ENCODE measurements at places on chromosomes 5 and 9. TPM values are rescaled to one million over a fixed set of nuclear protein-coding genes. Genes with fewer than 3 reads are reported as not detected.

CCNI2 gene
- total RNA-seq, result 0.49 TPM

ARL14EPL gene
- not detected for total RNA-seq

ARHGAP26 gene
- 65.5 TPM for total RNA-seq

IFNA17 gene
- total RNA-seq, result not detected

PRLR gene
- 0.46 TPM for total RNA-seq

DNA sequence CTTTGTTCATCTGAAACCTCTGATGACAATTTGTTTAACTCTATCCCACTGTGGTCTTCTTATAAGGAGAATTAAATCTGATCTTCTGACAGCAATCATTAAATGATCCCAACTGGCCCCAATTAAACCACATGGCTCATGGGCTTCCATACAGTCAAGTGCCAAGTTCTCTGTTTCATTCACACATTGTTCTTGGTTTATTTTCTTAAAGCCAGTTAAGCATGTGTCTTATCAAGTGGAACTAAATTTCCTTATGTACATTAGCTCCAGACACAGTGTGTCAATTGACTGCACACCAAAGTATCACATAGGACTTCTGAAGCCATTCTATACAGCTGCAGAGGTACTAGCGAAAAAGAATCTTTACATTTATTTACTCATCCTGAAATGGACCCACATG lies 51.2 kb downstream of the MEF2C start:
- DNase-seq, result no peak

DNA sequence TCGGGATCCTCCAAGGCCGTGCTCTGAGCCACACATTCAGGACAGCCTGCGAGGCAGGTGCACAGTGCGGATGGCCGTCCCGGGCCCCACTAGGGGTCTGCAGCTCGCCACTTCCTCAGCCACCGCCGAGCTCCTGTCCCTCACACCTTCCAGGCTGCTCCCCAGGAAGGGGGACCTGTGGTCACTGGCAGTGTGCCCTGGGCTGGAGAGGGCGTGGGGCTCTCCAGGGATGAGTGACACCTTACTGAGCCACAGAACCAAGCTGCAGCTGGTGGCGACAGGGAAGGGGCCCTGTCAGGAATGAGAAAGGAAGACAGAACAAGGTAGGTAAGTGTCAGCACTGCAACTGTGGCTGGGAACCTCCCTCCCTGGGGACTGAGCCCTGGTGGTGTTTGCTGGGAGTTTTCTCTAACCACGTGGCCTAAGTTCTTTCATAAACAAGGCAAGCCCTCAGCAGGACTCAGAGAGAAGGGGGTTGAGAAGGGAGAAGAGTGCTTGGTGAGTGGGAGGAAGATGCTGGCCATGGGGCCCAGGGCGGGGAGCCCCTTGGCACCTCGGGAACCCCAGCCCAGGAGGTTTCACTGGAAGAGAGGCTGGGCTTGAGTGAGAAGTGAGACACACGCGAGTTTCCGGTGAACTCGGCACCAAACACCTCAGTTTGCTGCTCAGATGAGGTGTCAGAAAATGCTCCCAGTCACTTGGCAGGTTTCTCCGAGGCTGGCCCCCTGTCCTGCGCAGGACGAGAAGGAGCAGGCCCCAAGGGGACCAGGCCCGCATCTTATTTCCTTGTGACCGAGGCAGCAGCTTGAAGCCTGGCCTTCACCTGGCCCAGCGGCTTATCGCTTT lies 5.2 kb downstream of the IL13 start:
- no peak for DNase-seq

DNA sequence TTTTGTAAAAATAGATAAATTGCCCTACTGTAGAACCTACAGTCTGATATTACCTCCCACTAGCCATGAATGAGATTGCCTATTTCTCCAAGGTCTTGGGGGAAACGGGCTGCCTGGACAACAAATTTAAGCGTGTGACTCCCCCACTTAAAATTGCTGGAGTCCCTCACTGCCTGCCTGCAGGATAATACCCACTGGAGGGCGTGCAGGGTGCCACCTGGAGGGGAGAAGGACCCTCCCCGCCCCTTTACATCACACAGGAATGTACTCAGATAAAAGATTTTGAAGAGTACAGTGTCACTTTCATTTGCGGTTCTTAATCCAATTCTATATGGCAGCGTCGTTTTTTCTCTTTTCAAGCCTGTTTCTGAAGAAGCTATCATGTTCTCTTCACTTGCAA lies 6.2 kb upstream of the TRIM7 start:
- no peak for DNase-seq

GRCh38 chr9:135601988-135602387 lies 37.4 kb downstream of the GLT6D1 start:
- no peak for DNase-seq

DNA sequence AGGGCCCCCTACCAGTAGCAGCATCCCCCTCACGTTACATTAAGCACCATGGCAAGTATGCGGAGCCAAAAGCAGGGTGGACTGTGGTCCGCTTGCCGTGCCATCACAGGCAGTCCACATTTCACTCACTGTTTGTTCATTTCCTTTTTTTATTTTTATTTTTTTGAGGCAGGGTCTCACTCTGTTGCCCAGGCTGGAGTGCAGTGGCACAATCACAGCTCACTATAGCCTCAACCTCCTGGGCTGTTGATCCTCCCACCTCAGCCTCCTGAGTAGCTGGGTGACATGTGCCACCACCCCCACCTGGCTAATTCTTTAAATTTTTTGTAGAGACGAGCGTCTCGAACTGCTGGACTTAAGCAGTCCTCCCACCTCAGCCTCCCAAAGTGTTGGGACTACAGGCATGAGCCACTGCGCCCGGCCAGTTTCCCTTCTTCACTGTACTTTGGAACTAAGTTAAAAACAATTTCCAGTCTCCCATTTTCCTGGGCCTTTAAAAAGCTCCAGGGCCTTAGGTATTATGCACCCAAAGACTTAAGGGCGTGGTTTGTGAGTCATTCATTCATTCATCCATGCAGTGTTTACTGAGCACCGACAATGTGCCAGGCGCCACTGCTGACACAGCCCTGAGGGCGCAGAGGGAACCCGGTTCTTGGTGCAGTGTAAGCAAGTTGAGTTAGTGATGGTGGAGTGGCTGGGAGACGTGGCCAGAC lies 19.9 kb downstream of the PRRX2 start:
- DNase-seq, result no peak

DNA sequence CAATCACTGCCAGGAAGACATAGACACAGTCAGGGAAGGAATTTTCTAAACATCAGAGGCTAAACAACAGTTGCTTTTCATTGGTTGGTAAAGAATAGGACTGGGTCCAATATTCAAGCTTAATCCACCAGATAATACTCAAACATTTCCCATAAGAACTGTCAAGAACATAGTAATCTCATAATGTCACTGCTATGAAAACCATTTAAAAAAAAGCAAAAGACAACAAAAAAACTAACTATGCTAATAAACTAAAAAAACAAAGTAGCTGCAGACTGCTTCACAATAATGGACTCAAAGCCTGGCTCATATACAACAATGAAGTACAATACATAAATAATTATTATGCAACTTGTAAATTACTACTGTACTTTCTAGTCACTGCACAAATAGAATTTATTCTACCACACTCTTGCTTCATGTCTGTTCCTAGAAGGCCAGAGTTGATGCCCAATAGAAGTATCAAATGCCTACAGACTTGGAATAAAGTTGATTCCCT lies 148.7 kb downstream of the MLLT3 start:
- DNase-seq, result no peak

Measured in Panc1 (cell line).